ENCODE measurements at places on chromosomes 3 and 15.

- DNase-seq, result no peak
Observed at GRCh38 chr3:2458816-2459215, 360.1 kb downstream of the CNTN4 start.

- no peak for DNase-seq
Observed at GRCh38 chr3:63582943-63583500, 69.5 kb upstream of the SNTN start.

DNA sequence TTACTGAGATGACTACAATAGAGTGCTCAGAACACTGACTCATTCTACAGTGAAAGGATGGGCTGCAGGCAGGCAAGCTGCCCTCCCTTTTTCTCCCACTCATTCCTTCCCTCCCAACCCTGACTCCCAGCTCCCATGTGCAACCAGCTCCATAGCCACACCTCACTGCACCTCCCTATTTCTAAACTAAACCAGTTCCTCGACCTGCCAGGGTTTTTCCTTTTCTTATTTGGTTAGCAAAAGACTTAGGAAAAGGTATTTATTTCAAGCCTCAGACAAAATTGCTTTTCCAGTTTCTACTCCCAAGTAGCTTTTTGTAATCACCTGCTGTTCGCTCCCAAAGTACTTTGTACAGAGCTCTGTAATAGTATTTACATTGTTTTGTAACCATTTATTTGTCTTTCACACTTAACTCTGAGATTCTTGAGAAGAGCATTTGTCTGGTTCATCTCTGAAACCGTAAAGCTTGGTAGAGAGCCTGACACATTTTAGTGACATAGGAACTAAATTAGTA is 2.2 kb downstream of the AADAC start:
- peak; percentile 43 for DNase-seq

- DNase-seq, result no peak
Observed at GRCh38 chr3:128515967-128516366, 23.0 kb upstream of the GATA2 start.

GRCh38 chr3:151067158-151067557 is 18.3 kb upstream of the MED12L start:
- no peak for DNase-seq

DNA sequence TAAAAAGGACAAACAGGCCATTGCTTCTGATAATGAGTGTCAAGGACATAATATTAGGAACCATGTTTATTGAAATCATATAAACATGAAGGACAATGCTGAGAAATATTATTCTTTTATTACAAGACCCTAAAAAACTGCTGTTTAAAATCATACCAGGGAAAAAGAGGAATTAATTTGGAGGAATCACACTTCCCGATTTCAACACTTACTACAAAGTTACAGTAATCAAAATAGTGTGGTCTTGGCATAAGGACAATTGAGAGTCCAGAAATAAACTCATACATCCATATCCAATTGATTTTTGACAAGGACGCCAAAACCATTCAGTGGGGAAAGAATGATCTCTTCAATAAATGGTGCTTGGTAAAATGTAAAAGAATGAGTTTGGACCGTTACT is 13.0 kb downstream of the CYP1A1 start:
- no peak for DNase-seq

DNA sequence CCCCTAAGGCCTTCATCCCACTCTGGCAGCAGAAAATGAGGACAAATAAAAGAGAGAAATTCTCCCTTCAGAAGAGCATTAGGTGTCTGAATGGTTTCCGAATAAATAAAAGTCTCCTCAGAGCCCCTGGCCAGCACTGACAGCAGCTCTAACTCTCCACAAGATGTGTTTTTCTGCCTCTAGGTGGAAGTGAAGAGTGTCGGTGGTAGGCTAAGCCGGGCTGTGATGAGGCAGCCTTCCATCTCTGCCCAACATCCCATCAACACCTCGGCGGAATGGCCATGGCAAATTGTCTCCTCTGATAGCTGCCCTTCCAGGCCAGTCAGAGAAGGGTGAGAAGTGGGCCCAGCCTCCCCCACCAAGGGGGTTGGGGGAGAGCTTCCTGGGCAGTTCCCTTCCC is 6.3 kb upstream of the CACNA2D2 start:
- no peak for DNase-seq

- no peak for DNase-seq
Observed at GRCh38 chr3:14235003-14235911, 56.6 kb downstream of the LSM3 start.

- DNase-seq, result no peak
Observed at GRCh38 chr3:145089337-145089736, 1071.6 kb downstream of the PLOD2 start.

- no peak for DNase-seq
Observed at GRCh38 chr3:37064747-37065146, 71.4 kb downstream of the MLH1 start.

GRCh38 chr3:195690951-195691350 is 29.8 kb upstream of the MUC20 start:
- DNase-seq, result no peak

DNA sequence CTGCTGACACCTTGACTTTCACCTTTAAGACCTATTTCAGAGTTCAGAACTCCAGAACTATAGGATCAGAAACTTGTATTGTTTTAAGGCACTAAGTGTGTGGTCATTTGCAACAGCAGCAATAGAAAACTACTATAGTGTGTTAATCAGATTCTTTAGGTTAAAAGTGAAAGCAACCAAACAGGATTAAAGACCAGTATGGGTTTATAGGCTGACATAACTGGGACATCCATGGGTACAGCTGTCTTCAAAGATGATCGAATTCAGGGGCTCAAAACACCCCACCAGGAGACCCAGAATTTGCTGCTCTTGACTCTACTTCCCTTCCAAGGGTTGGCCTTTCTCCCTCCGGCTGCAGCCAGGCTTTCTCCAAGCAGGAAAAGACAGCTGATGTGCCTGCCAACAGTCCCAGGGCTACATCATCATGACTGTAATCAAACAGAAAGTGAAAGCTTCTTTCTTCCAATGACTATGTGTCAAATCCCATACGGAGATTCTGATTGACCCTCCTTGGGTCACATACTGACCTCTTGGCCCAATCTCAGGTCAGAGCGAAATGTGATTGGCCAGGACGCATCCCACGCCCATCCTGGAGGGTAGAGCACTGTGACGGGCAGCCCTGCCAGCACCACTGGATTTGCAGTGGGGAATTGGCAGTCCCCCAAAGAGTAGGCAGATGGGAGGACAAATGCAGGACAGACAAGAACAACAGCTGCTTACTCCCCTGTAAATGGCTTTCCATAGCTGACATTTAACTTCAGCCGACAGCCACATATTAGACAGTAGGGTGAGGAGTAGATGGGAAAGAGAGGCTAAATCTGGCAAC is 51.4 kb upstream of the RNF7 start:
- peak; percentile 59 for DNase-seq

GRCh38 chr3:99794485-99794884 is 23.2 kb upstream of the CMSS1 start:
- DNase-seq, result no peak

DNA sequence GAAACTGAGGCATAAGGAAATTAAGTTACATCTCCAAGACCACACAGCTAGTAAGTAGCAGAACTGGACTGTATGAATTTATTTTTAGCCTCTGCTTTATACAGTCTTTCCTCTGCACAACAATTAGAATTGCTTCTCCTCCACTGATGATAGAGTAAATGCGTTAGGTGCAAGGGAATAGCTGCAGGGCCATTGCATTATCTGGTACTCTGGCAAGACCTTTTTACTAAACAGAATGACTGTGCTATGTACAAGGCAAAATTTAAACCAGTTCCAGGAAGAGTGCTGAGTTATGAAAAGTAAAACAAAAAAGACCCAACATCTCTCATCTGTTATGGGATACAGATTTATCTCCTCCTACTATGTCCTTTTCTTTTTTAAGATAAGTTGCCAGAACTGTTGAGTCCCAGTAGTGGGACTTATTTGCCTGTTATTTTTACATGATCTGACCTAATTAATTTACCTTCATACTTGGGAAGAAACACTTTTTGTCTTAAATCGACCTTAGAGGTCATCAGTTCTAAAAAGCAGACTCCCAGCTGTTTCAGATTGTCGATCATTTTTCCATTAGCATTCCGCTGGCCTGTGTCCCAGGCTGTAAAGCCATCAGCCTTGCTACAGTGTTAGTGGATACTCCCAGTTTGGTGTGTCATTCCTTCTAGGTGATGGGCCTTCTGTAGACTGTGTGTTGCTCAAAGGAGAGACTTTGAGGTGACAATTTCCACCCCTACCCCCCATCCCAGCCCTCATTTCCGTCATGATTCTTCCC is 147.5 kb upstream of the NUDT16 start:
- no peak for DNase-seq

Measured in uterus (tissue), 4 donors.